RKO (cell line): ENCODE measurements at places on chromosomes 7 and 10.

DNA sequence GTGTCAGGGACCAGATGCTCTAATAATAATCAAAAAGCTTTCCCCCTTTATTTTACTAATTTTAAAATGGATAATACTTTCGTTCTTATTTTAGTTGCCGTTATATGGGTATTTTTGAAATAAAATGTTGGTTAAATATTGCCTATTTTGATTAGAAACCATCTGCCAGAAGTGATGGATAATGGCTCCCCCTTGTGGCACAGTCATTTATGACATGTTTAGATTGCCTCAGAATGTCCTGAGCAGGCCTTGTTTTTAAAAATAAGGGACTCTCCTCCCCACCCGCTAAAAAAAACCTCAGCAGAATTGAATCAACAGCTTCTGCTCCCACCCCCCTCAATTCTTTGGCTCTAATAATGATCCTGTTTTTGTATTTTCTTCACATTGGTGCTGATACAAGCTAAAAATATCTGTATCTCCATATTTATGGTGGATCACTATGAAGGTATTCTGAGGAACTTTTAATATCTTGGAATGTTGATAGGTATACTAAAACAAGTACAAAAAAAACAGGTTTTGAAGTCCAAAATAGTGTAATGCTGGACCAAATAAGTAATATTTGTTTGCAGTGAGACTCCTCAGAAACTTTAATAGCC, 38.8 kb downstream of the TMEM60 start:
- peak; percentile 70 for DNase-seq

DNA sequence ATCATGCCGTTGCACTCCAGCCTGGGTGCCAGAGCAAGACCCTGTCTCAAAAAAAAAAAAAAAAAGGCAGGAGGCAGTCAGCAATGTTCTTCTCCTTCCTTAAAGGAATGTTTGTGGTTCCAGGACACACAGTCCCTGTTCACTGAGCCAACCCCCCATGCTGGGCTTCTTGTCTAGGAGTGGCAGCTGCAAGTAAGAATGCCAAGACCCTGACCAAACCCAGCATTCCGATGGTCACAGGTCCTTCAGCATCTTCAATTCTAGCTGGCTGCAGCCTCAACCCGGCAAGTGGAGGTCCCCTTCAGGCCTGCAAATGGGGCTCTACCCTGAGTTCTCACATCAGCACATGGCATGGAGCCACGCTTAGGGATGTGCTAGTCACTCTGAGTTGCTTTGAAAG, 38.2 kb upstream of the CUX1 start:
- no peak for DNase-seq

DNA sequence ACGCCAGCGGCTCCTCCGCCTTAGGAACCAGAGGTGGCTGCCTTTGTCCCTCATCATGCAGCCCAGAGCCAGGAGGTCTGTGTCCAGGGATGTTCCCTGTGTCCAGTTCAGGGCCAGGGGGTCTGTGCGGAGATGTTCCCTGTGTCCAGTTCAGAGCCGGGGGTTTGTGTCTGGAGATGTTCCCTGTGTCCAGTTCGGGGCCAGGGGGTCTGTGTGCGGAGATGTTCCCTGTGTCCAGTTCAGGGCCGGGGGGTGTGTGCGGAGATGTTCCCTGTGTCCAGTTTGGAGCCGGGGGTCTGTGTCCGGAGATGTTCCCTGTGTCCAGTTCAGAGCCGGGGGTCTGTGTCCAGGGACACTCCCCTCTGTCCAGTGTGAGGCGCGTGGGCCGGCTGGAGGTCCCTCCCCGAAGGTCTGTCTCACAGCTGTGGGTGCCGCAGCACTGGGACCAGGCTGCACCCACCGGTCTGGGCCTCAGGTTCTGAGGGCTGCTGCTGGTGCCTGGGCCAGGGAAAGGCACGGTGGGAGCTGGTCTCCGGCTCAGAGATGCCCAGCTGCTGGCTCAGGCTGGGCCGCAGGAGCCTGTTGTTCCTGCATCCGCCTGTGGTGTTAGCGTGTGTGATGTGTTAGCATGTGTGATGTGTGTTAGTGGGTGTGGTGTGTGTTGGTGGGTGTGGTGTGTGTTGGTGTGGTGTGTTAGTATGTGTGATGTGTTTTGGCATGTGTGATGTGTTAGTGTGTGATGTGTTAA, 67.9 kb upstream of the CFAP46 start:
- no peak for DNase-seq

DNA sequence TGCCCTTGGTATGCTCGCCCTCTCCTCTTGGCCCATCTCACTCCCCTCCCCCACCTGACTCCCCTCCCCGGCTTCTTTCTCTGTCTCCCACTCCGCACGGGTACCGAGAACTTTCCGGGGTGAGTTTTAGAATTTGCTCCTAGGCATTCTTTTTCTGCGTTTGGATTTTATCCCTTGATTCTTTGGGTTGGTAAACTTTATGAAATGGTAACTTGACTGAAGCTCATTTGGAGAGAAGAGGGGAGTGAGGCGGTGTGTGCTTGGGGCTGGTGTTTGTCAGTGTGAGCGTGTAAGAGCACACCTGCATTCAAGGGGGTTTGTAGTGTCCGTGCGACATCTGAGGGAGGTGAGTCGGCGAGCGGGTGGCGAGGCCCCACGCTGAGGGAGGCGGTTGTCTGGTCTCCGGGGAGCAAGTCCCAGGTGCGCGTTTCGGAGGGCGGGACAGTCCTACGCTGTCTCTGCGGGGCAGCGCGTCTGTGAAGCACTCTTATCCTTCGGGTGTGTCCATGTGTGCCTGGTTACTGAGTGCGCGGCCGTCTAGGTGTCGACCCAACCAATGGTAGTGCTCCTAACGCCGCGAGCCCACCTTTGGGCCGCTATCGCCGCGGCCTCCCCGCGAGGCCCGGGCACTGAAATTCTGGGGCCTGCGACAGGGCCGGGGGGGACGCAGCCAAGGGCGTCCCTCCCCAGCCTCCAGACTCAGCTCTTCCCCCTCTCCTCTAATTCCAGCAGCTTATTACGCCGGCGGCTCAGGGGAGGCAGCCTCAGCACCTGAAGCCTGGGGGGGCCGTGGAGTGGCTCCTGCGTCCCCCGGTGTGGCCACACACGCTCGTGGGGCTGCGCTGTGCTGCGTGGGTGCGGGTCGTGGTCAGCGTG, 2.6 kb upstream of the ZNF503 start:
- DNase-seq, result peak; percentile 63

GRCh38 chr7:16805441-16805840, 642 bp upstream of the AGR2 start:
- DNase-seq, result no peak
